ENCODE measurements at places on chromosomes 3 and 15.

- no peak for DNase-seq
These were observed 79.2 kb upstream of the ABHD17C start for GRCh38 chr15:80615783-80616391.

DNA sequence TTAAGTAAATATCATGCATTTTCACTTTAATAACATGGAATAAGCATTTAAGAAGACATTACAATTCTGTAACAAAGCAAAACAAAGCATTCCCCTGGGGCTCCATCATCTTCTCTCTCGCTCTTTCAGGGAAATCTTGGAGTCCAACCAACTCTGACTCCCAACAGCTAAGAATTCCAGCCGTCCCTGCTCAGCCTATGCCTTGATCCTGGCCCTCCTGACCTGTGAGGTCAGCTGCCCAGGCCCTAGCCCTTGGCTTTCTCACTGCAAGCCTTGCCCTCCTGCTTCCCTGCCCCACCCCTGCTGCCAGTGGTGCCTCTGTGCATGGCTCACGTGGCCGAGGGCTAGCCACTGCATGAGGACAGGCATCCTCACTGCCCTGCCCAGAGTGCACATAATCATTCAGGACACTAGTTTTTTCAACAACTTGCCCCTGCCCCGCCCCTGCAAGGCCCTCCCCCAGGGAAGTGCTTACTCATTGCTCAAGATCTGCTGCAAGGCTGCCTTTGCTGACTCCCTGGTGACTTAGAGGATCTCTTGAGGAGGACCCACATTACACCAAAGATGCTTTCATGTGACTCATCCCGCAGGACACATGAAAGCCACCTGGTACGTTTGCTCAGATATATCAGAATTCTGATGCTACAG, 37.6 kb downstream of the MTMR10 start:
- no peak for DNase-seq

DNA sequence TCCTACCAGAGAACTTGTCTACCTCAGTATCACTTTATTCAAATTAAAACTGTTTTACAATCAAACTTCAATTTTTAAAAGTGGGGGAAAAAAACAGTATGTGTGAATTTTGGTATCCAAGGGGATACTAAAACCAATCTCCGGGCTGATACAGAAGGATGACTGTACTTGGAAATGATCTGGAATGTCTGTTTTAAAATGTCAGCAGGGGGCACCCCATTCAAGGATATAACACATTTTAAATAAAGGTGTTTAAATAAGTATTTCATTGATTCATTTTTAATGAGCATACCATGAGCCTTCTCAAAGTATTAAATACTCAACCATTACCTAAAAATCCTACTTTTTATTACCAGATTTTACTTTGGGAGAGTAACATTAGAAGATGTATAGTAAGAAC, 67.9 kb downstream of the ULK4 start:
- no peak for DNase-seq

GRCh38 chr3:52532517-52532837, 1.2 kb downstream of the NT5DC2 start:
- DNase-seq, result no peak

GRCh38 chr15:65222891-65223290, 11.6 kb upstream of the CILP start:
- no peak for DNase-seq

GRCh38 chr3:65748326-65748725, 290.4 kb downstream of the MAGI1 start:
- DNase-seq, result no peak

DNA sequence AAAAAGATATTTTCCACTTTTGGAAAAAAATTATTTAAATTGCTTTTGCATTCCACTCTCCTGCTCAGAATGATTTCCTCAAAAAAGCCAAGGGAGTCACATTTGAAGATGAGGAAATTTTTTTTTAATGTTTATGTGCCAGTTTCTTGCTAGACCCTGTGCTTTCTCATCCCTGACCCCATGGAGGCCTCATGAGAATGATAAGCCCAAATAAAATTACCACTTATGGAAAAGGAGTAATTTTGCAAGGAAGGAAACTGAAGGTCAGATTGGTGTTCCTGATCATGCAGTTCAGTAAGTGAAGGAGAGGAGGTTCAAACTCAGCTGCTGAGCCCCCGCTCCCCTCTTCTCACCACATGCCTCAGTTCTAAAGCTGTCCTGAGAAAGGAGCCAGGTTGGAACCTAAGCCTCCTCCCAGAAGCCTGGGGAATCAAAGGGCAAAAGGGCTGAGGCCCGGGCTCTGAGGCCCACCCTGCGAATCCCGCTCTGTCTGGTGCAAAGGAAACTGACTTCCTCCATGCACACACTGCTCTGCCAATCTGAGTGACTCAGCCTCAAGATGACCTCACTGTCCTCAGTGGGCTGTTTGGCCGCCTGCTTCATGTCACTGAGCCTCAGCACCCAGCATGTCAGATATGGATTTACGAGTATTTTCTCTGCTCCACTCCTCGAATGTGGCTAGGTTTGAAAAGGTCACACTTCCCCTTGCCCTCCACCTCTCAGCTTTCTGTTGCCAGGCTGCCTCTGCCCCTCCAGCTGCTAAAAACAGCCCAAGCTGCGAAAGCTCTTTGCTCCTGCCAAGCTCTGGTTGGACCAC, 56.9 kb upstream of the FLNB start:
- no peak for DNase-seq

GRCh38 chr15:80093854-80094418, 34.5 kb downstream of the ZFAND6 start:
- no peak for DNase-seq

DNA sequence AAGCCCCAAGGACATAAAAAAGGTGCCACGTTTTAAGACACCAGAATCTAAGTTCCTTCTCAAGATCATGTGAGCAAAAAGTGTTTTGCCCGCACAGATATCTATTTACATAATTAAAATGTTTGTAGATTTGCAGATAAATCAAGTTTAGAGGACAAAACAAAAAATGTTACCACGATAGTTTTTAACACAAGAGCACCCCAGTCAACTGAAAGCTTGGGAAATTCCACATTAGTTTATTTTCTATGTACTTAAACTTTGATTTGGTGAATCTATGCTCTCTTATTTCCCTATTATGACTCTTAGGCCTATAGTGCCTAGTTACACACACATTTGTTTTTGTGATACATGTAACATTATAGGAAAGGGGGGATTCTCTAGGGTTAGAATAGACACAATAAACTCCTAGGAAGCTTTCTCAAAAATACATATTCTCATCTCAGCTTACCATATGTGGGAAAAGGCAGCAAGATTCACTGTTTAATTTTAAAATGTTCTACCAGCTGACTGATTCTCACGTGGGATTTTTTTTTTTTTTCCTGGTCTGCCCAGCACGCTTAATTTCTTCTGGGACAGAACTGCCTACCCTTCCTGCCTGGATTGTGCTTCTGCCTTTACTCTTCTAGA, 8.4 kb upstream of the LEKR1 start:
- DNase-seq, result no peak

DNA sequence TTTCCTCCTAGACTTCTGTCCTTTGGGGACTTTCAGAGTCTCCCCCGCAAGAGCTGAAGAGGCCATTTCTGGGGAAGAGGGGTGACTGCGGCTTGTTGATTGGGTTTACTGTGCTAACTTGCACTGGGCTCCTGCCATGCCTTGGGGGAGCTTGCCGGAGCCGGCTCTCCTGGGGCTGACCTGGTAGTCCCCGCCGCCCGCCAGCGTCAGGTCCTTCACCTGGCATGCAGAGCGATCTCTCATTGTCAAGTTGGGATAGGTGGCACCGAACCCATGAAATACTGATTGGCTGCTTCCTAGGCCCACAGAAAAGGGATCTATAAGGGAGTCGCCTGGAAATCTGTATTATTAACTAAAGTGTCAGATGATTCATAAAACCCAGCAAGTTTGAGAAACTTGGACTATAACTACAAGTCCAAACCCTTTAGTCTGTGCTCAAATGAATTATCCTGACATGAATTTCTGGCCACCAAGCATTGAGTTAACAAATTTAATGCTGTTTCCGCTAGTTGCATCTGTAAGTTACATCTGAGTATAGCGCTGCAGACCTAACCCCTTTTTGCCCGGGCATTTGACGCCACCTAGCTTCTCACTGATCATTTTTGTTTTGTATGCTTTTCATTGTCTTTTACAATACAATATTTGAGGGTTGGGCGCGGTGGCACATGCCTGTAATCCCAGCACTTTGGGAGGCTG, 607 bp upstream of the IMP3 start:
- no peak for DNase-seq

- no peak for DNase-seq
These were observed 100.2 kb downstream of the RFTN1 start for GRCh38 chr3:16413321-16413720.

- no peak for DNase-seq
These were observed 68.0 kb downstream of the FBN1 start for GRCh38 chr15:48577469-48577868.

- DNase-seq, result no peak
These were observed 95.0 kb upstream of the FNDC3B start for GRCh38 chr3:171944118-171945016.

- no peak for DNase-seq
These were observed 234.9 kb downstream of the CACNA2D3 start for GRCh38 chr3:54357301-54357700.

DNA sequence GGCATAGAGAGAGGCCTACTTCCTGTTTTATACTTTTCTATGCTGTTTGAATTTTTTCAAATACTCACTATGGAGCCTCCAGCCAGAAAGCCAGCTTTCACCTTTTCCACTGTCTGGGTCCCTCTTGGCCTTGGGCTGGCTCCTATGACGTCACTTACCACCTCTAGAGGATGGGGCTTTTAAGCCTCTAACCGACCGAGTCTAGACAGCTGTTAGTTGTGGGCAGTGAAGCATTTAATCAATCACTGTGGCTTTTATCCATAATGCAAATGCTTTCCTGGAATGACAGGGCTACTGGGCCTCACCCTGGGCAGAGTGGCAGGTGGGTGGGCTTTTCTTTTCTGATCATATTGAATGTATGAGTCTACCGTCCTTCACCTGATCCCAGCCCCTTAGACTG, 61.9 kb downstream of the LRRK1 start:
- DNase-seq, result no peak

All from activated CD8-positive, alpha-beta memory T cell treated with anti-CD3 and anti-CD28 coated beads for 4 hours (primary cell).